Activated naive CD4-positive, alpha-beta T cell treated with anti-CD3 and anti-CD28 coated beads, Interleukin-2, amount 50 U/mL, for 72 hours (primary cell): ENCODE measurements at places on chromosomes 4 and X. TPM values are rescaled to one million over a fixed set of nuclear protein-coding genes. Genes with fewer than 3 reads are reported as not detected.
A peak's percentile ranks its signal among the peaks of the same experiment; 100 is the strongest.

CLGN gene
- total RNA-seq = not detected

PTPN13 gene
- 0.39 TPM for total RNA-seq

CSAG2 gene
- total RNA-seq = not detected

ALPK1 gene
- total RNA-seq = 65.8 TPM

CLDN2 gene
- not detected for total RNA-seq

ARHGEF6 gene
- 80.3 TPM for total RNA-seq

SYP gene
- total RNA-seq = 11.2 TPM

ARHGAP10 gene
- 2.9 TPM for total RNA-seq

ESX1 gene
- not detected for total RNA-seq

RNF150 gene
- not detected for total RNA-seq

PRDM5 gene
- total RNA-seq = 1.5 TPM

ADAMTS3 gene
- not detected for total RNA-seq

ARAP2 gene
- 90.8 TPM for total RNA-seq

CITED1 gene
- total RNA-seq = 0.43 TPM

DNA sequence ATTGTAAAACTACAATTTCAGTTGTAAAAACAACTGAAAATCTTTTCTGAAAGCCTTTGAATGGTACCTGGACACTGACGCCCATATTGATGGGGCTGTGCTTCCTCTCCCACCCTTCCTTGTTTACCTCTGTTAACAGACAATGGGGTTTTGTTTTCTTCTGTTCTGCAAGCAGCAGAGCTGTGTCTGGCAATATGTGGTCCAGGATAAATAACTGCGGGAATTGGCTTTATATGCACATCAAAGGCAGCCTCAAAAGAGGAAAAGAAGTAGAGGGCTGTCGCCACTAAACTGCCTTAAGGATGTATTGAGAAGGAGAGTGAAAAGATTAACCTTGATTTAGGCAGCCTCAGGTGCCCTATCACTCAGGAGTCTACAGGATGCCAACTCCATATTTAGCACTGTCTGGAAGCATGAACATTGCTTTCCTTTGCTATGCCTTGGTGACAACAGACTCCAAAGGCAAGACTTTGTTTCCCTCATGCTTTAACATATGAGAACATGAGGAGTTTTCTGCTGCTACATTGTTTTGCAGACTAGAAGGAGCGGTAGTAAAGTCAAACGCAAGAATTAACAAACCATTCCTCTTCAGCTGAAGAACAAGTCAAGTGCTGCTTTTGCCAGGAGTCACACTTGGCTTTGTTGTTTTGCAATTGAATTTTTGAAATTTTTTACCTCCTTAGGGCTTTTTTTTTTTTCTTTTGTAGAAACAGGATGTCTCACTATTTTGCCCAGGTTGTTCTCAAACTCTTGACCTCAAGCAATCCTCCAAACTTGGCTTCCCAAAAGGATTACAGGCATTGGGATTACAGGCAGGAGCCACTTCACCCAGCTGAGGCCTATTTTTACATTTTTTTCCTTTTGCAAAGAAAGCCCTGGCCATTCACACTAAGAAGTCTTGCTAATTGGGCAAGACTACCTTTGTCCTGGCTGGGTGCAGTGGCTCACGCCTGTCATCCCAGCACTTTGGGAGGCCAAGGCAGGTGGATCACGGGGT lies 3.0 kb downstream of the IL21 start:
- no peak for DNase-seq

GRCh38 chr4:51995647-51996220 lies 24.4 kb downstream of the LRRC66 start:
- no peak for DNase-seq

DNA sequence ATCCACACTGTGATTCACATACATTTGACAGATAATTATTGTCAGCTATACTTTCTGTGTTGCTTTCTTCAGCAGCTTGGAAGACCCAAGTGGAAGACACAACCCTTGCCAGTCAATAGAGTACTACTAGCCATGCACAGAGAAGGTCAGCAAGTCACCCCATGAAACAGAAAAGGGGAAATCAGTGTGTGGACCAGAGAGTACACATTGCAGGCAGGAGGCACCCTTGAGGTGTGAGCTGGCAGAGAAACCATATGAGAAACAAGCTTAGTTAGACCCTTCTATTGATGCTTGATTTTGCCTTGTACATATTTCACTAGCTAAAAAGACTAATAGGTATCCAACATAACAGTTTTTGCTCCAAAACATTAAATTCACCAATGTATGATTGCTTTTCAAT lies 99.5 kb downstream of the NLGN4X start:
- no peak for DNase-seq

DNA sequence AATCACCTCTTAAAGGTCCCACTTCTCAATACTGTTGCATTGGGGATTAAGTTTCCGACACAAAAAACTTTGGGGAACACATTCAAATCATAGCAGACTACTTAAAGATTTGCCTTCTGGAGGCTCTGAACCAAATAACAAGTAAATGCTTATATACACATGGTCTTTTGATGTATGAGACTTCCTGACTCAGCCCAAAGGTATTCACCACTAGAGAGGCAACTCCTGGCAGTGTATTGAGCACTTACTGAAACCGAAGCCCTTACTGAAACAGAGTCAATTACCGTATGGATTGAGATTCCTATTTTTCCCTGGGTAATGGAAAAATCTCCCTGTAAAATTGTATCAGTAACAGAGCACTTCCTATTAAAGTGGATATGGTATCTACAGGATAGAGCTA lies 45.4 kb downstream of the ZCCHC13 start:
- no peak for DNase-seq

- no peak for DNase-seq
Measured at GRCh38 chr4:133112641-133113040, 36.5 kb upstream of the PCDH10 start.

GRCh38 chrX:141455103-141455502 lies 129.4 kb downstream of the SPANXA1 start:
- no peak for DNase-seq

GRCh38 chrX:103398421-103398864 lies 22.1 kb downstream of the BEX3 start:
- no peak for DNase-seq

GRCh38 chrX:36344301-36344700 lies 424.8 kb downstream of the CFAP47 start:
- DNase-seq = no peak

DNA sequence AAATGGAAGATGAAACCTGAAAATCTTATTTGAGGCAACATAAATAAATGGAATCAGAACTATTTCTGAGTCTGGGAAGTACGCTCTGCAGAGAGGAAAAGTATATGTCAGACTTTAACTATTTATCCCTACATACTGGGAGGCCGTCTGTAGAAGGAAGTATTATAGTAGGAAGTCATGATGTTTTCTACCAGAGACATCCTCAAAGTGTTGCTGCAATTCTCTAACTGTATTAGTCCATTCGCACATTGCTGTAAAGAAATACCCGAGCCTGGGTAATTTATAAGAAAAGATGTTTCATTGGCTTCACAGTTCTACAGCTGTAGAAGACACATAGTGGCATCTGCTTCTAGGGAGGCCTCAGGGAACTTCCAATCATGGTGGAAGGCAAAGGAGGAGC lies 88.7 kb upstream of the TBL1X start:
- no peak for DNase-seq

GRCh38 chrX:135345107-135345589 lies 35.9 kb downstream of the ETDC start:
- no peak for DNase-seq

DNA sequence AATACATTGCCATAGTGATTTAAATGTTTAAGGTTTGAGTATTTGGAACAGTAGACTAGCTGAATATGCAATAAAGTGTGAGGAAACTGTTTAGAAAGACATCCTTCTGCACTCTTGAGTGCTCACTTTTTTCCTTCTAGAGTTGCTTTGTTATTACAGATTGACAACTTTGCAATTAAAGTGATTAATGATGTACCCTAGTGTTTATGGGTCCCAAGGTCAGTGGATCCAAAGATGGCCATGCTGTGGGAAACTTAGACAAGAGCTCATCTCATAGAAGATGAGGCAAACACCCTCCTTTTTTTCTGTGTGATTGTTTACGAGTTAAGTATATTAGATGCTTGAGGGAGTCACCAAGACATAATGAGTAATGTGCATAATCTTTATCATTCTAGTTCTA lies 118.8 kb downstream of the PDLIM5 start:
- DNase-seq = no peak

DNA sequence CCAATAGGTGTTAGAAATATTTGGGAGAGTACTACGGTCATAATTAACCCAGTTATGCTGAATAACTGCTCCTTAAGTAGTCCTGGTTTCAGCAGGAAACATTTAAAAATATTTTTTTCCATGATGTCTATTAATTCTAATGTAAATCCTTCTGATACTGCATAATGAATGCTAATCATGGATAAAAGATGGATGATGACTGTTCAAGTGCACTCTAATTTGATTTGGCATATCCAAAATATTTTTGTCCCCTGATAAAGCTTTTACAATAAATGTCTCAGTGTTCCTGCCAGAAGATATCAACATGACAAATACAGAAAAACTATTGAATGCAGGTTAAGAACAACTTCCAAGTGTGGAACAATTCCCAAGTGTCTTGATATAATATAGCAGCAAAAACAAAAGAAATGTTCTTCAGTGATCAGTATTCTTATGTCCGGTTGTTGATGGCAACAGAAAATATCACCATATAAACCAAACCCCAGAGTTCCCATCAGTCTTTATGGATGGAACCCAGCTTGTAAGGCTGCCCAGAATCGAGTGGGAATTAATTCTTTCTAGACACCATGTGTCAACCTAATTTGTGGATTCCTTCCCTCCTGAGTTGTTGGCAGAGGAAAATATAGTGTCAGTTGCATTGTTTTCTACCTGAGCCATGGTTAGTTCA lies 205.4 kb upstream of the GK2 start:
- DNase-seq = no peak

DNA sequence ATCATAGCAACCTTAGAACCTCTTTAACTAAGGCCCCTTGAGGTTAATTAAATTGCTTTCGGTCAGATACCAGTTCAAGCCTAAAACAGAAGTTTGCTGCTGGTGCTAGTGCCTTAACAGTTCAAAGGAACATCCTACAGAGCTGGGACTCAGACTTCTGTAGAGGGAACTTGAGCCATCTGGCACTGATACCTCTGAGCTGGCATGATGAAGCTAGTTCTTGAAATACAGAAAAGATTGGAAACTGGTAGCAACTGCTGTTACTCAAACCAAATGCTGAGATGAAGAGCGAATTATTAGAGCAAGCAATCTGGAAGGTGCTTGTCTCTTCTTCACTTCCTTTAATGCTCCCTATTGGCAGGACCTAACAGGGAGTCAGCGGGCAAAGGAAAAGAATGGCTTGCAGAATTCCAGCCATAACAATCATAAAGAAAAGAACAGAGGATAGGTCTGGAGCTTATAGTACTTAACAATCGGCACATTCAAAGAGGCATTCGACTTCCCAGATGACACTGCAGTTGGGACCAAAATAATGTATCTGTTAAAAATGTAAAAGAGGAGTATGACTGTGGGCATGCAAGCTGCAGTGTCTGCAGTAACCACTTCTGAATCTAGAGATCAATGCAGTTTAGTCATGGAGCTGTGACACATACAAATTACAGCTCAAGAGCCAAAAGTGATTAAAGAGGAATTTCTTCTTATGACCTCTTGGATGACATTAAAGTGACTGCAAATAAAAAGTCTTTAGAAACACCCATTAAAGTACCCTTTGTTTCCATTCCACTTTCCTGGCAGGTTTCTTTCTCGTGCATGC lies 298.9 kb downstream of the PDGFC start:
- no peak for DNase-seq

- DNase-seq = no peak
Measured at GRCh38 chr4:44434247-44434646, 14.4 kb downstream of the KCTD8 start.

- no peak for DNase-seq
Measured at GRCh38 chr4:134178706-134179105, 22.9 kb downstream of the PABPC4L start.

DNA sequence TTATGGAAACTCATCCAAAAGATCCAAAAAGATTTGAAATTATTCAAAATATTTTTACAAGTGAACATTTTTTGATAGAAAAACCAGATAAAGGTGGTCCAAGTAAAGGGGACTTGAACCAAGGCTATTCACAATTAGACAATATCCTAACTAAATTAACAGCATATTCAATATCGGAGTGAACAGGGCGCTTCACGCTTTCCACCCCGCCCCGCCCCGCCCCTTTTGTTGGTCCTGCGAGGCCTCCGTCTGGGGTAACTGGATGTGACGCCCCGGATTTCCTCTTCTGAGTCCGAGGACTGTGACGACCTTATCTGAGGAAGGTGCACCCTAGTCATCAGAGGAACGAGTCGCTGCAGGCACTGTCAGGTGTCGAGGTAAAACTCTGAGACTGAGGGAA lies at the start of gene MAGEB16:
Gene MAGEB16 (plus strand): TSS at position 301 of the 400 bp plus-strand sequence. CDS start 3,855 bp downstream, outside the sequence.
- DNase-seq = no peak

GRCh38 chrX:101368800-101369199 lies 17.2 kb downstream of the BTK start:
- no peak for DNase-seq

GRCh38 chr4:16717266-16717970 lies 181.0 kb downstream of the LDB2 start:
- DNase-seq = no peak

GRCh38 chr4:10491401-10491800 lies 34.2 kb upstream of the ZNF518B start:
- DNase-seq = no peak

DNA sequence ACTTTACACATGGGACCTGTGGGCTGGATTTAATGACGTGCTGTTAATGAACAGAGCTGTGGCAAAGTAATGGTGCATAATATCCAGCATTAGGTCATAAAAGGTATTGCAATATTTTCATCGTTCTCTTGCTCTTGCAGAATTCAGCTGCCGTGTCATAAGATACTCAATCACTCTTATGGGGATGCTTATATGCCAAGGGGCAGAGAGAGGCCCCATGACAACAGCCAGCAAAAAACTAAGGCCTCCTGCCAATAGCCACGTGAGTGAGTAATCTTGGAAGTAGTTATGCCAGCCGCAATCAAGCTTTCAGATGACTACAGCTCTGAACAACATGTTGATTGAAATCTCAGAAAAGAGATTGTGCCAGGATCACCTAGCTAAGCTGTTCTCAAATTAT lies 616.9 kb downstream of the FSTL5 start:
- DNase-seq = no peak

- DNase-seq = no peak
Measured at GRCh38 chr4:82560853-82561785, 669 bp downstream of the TMEM150C start.

GRCh38 chrX:51461053-51462044 lies 35.0 kb downstream of the NUDT11 start:
- DNase-seq = peak; percentile 2

DNA sequence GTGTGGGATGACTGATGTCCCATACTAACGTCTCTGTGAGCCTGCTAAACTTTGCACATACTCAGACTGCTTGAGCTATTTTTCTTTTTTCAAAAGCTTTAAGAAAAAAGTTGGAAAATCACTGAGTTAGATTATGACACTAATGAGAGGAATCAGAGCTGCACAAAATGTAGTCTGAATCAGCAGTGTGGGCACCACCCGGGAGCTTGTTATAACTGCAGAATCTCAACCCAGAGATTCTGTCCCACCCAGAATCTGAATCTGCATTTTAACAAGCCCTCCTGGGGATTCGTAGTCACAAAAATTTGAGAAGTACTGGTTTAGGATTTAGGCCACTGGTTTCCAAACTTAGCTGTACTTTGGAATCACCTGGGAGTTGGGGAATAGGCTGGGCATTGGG lies 102.1 kb upstream of the MID1IP1 start:
- no peak for DNase-seq
